RCC 7860 (cell line): ENCODE measurements at places on chromosomes 2 and 18.

DNA sequence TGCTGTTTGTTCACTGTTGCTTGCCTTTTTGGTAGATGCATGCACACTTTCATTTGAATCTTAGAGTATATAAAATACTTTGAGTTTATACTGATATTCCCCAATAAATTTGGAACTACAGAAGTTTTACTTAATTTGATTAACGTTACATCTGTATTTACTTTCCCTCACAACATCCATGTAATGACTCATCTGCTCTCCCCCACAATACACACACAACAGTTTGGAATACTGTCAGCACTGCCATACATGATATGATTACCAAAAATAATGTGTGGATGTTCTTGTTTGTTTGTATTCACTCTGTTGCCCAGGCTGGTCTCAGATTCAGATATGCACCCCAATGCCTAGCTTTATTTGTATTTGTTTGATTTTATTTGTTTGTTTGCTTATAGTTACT lies 144.2 kb downstream of the WDR7 start:
- no peak for DNase-seq

GRCh38 chr2:84121-84520 lies 37.8 kb upstream of the FAM110C start:
- no peak for DNase-seq

GRCh38 chr18:40259115-40259835 lies 1695.8 kb upstream of the PIK3C3 start:
- DNase-seq = no peak

GRCh38 chr18:35936951-35937350 lies 35.5 kb upstream of the RMP24 start:
- DNase-seq = no peak

DNA sequence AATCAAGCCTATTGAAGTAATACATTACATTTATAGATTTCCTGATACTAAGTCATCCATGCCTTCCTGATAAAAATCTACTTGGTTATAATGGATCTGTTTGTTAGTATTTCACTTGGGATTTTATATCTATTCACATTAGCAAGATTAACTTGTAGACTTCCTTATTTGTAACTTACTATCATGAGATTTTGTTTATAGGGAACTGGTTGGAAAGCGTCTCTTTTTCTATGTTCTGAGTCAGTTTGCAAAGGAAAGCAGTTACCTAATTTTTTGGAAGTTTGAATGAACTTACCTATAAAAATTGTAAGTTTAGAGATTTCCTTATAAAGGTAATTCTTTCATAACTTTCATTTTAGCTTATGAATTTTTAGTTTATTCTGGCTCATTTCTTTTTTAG lies 141.4 kb downstream of the SMAD7 start:
- DNase-seq = no peak

- peak; percentile 85 for DNase-seq
Measured at GRCh38 chr2:166632616-166633015, 138.6 kb upstream of the SCN7A start.

DNA sequence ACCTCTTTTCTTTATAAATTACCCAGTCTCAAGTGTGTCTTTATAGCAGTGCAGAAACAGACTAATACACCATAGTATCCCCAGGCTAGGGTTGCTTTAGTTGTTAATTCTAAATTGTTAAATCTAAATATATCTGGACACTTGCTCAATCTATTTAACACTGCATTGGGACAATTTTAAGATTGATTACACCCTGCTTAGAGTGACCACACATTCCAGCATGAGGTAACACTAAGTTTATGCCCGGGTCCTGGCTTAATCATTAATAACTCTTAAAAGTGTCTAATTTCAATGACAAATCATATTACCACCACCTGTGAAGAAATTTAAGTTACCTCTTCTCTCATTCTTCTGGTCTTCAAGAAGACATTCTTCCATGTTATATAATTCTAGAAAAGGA lies 131.4 kb downstream of the ZNF385B start:
- DNase-seq = peak; percentile 11

DNA sequence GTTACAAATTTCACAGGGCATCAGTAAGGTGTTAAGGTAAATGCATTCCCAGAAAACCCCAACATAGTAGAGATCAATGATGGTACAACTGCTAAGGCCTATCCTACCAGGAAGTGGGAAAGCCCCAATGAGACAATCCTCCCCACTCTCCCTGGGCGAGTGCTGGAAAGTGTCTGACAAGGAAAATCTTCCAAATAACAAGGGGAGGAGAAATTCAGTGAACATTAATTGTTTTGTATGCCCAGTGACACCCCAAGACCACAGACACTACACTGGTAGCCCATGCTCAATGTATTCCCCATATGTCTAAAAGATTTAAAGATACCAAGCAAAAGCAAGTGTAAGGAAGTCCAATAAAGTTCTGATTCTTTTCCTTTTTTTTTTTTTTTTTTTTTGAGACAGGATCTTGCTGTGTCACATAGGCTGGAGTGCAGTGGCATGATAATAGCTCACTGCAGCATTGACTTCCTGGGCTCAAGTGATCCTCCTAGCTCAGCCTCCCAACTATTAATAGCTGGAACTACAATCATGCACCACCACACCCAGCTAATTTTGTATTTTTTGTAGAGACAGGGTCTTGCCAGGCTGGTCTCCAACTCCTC lies 24.7 kb downstream of the B4GALT6 start:
- no peak for DNase-seq

DNA sequence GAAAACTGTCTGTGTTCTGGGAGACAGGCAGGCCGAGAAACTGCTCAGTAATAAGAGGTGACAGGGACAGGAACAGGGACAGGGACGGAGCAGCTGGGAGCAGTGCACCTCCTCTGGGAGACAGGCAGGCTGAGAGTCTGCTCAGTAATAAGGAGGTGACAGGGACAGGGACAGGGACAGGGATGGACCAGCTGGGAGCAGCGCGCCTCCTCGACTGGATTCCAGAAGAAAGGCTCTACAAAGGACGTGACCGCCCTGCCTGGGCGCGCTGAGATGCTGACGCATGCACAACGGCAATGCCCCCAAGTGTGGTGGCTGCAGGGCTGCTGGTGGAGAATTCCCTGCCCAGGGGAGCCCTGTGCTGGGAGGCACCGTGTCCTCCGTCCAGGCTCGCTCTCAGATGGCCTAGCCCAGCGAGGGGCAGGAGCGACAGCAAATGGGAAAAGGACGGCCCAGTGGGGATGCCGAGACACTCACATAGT lies 44.2 kb upstream of the PXDN start:
- DNase-seq = no peak

- no peak for DNase-seq
Measured at GRCh38 chr2:205869439-205869838, 187.1 kb downstream of the NRP2 start.
